Peyer's patch (tissue), 4 donors: ENCODE measurements at places on chromosomes 1 and 21.

DNA sequence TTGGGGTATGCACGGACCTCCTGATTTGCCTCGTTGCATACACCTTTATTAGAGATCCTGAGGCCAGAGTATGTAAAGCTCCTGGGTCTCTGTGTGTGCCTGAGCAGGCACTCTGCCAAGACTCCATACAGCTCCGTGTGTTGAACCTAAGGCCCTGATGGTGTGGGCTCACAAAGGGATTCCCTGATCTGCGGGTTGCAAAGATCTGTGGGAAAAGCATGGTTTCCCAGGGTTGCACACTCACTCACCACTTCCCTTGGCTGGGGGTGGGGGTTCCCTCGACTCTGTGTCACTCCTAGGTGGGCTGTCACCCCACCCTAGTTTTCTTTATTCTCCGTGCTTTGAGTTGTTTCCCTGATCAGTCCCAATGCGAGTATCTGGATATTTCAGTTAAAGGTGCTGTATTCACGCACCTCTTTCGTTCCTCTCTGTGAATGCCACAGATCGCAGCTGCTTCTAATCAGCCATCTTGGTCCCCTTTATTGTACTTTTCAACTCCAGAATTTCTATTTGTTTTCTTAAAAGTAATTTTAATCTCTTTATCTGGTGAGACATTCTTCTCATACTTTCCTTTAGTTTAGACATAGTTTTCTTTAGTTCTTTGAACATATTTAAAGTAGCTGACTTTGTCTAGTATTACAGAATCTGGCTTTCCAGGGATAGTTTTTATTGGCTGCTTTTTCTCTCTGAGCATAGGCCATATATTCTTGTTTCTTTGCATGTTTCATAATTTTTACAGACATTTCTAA lies 39.0 kb upstream of the F3 start:
- no peak for DNase-seq

DNA sequence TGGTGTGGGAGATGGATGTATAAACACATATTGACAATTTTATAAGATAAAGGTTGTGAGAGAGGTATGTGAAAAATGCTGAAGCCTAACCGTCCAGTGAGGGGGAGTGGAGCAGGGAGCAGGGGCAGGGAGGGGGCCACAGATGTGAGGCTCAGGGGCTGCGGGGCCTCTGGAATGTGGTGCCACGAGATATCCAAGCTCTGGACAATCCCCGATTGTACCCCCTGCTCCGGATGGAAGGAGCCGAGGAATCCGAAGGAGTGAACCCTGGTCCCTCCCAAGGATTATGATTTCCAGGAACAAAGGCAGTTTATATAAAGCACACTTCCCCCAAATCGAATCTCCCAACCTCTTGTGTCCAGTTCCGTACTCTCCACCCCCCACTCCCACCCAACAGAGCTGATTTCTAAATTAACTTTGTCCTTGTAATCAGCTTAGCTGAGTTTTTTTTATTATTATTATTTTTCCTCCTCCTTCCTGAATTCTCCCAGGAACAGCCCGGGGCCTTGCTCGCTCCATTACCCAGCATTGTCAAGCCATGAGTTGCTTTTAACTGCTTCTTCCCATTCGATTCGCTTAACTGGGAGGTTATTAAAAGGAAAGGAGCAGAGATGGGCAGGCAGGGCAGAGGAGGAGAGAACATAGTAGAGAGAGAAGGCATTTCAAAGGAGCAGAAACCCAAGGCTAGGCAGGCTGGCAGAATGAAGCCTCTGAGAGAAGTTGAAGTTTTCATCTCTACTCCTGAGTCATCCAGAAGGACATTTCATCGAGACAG lies 9.4 kb downstream of the KIRREL1 start:
- no peak for DNase-seq

- no peak for DNase-seq
Observed at GRCh38 chr1:83773059-83773458, 225.9 kb downstream of the TTLL7 start.

DNA sequence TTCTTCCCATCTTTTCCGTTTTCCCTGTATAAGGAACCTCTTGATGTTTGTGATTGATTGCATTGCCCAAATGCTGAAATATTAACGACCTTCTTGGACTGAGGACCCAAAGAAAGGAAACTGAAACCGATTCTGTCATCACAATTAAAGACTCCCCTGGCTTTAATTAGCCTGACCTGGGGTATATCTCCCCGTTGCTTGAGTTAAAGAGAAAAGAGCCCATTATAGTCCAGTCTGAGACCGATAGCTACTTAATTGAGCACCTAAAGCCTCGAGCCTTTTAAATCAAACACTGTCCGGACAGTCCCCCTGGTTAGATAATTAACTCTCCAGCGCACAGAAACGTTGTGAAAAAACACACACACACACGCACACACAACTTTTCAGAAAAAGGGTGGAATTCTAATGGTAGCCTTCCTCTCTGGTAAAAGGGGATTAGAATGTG lies 8.0 kb downstream of the LMO4 start:
- DNase-seq: no peak

GRCh38 chr1:245578308-245578707 lies 423.5 kb downstream of the KIF26B start:
- no peak for DNase-seq
